BJ (cell line): ENCODE measurements at places on chromosomes 6 and 20. TPM values are rescaled to one million over a fixed set of nuclear protein-coding genes. Genes with fewer than 3 reads are reported as not detected.

CTAGE9 gene
- not detected in 2 replicates for polyA plus RNA-seq

- DNase-seq: no peak
Measured at GRCh38 chr20:48234951-48235350, 449.7 kb upstream of the SULF2 start.

ZNF512B gene
- 4.6 and 6.0 TPM in 2 replicates for polyA plus RNA-seq

- DNase-seq: peak; percentile 51
Measured at GRCh38 chr20:45016089-45016671, 49.9 kb downstream of the STK4 start.

GRCh38 chr6:149060300-149060984 lies 257.1 kb upstream of the TAB2 start:
- no peak for DNase-seq

GRCh38 chr20:49595811-49596561 lies 28.0 kb upstream of the PTGIS start:
- no peak for DNase-seq

GRCh38 chr20:17358854-17359253 lies 132.0 kb downstream of the PCSK2 start:
- DNase-seq: no peak

DNA sequence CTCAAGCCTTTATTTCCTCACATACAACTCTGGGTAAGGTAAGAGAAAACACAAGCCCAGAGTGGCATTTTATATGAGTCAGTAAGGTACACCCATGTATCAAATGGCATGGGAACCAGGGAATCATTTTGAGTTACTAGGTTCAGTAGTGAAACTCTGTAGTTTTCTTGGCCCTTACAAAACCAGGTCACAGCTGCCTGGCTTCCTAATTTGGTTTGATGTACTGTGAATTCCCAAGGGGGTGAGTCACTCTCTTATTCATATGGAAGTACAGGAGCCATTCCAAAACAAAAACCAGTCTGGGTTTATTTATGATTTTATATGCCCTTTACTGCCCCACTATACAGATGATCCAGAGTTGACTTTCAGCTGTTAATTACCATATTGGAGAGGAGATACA lies 70.7 kb downstream of the PDE7B start:
- DNase-seq: peak; percentile 86

- DNase-seq: no peak
Measured at GRCh38 chr6:162821102-162821501, 93.3 kb downstream of the PACRG start.

- no peak for DNase-seq
Measured at GRCh38 chr6:11179088-11179418, 53.4 kb downstream of the NEDD9 start.

DNA sequence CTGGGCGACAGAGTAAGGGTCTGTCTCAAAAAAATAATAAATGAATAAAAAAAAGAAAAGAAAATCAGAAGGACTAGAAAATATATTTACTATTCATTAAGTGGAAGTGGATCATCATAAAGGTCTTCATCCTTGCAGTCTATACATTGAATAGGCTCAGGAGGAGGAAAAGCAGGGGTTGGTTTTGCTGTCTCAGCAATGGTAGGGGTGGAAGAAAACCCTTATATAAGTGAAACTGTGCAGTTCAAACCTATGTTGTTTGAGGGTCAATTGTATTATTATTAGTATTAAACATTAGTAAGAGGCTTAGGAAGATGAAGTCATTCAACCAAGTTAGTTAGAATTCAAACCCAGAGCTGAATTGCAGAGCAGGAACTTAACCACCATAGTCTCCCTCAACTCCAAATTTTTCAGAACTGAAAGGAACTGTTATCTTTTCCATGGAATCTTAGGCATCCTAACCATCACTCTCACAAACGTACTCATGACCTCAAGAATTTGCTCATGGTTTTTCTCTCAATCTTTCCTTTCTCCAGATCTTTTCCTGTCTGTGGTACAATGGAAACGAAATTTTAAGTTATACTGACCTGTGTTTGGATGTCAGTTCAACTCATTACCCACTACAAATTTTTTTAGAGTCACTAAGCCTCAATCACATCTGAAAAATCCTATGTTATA lies 7.7 kb upstream of the SMIM13 start:
- DNase-seq: no peak

TGM2 gene
- polyA plus RNA-seq: 313 and 397 TPM in 2 replicates

DNA sequence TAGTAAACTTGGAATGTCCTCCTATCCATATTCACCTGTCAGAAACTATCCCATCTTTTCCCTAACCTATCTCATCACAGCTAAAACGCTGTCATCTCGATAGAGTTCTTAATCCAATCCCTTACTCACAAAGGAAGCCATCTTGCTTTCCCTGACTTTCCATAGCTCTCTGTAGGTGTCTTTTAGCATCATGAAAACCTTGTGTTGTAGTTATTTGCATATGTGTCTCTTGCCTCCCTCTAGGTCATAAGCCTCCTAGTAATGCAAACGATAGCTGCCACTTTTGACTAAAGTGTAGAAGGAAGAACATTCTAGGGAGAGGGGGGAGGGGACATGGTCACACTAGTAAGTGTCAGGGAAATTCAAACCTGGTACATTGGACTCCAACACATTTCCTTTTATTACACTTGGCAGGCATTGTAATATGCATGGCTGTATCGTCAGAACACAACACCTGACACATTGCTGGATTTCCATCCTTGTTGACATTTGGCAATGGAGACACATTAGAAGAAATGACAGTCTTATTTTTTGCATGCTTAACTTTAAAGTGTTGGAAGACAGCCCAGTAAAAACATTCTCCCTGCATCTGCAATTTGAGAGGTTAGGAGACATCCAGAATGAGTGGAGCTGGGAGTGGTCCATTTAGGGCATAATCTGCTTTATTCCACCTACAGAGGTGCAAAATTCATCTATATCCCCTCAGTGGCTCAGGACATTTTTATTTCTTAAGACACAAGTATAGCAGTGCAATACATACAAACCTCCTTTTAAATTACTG lies 283.4 kb downstream of the HAO1 start:
- no peak for DNase-seq

- no peak for DNase-seq
Measured at GRCh38 chr6:68114463-68115047, 520.5 kb upstream of the ADGRB3 start.

GRCh38 chr6:47161176-47161687 lies 119.1 kb upstream of the ADGRF1 start:
- no peak for DNase-seq

GRCh38 chr6:170266061-170266825 lies 24.6 kb downstream of the DLL1 start:
- DNase-seq: no peak

BPI gene
- polyA plus RNA-seq: 0.69 and 1.1 TPM in 2 replicates

DNA sequence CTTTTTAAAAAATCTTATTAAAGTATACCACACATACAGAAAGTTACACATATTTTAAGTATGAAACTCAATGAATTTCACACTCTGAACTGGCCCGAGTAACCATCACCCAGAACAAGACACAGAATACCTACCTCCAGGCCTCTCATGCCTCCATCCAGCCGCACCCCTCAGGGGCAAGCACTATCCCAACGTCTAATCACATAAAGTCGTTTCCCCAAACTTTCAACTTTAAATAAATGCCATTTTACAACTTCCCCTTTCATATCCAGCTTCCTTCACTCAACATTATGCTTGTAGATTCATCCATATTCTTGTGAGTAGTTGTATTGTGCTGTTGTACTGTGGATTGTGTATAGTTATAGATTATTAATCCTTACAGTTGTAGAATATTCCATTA lies 539.1 kb downstream of the CD83 start:
- DNase-seq: no peak

HUS1B gene
- polyA plus RNA-seq: 0.10 and 0.12 TPM in 2 replicates

DNA sequence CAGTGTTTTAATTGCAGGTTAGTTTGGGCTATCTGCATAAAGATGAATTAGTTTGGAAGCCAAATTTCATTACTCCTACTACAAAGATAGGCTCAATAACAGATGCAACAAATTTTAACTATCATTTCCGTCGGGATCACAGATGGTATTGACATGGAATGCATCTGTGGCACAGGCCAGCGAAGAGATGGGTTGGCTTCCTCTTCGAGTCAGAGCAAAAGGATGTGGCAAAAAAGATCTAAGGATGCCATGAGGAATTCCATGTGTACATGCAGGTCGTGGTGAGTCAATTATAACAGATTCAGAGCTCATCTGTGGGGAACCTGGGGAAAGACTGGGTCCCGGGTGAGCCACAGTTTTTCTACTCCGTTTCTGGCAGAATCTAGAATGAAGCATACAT lies 83.0 kb upstream of the CITED2 start:
- DNase-seq: no peak

DNA sequence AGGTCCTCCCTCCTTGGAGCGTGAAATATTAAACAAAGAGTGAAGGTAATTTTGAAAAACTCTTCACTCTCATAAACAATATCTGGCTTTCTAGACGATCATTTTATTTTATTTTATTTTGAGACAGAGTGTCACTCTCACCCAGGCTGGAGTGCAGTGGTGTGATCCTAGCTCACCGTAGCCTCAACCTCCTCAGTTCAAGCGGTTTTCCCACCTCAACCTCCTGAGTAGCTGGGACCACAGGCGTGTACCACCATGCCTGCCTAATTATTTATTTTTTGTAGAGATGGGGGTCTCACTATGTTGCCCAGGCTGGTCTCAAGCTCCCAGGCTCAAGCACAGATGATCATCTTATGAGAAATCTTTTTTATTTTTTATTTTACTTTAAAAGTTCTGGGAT lies 16.4 kb downstream of the ZNF831 start:
- DNase-seq: no peak

GRCh38 chr6:96089173-96089572 lies 73.4 kb downstream of the FUT9 start:
- no peak for DNase-seq

DNA sequence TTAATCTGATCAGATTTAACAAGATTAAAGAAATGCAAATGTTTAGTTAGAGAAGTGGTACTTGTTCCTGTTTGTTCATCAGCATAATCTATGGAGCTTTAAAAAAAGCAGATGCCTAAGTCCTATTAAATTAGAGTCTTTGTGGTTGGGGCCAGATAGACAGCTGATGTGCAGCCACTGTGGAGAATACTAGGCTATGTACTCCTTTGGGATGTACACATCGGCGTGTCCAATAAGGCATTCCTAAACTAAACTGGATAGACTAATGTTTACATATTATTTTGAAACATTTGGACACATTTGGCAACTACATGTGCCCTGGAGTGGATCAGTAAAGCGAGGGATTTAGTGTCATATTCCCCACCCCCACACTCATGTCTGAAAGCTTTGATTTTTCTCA lies 459.5 kb downstream of the LMBRD1 start:
- no peak for DNase-seq

- no peak for DNase-seq
Measured at GRCh38 chr6:71678091-71678490, 208.3 kb upstream of the RIMS1 start.

FGD2 gene
- not detected in 2 replicates for polyA plus RNA-seq

DNA sequence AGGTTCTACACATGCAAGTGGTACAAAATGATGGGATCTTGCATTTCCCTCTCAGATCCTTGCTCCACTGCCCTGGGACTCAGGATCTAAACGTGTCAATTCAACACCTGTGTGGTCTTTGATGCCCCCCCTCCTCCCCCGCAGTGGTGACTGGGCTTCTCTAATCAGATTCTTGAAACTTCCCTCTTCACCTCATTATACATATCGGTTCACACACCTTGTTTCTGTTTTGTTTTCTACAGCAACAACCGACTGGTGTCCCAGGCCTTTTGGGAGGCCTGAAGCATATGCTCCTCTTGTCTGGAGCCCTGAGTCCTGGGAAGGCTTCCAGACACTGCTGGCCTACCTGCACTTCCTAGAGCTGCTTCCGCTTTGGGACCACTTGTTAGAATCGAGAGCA lies 20.0 kb downstream of the SAMD3 start:
- DNase-seq: no peak

DNA sequence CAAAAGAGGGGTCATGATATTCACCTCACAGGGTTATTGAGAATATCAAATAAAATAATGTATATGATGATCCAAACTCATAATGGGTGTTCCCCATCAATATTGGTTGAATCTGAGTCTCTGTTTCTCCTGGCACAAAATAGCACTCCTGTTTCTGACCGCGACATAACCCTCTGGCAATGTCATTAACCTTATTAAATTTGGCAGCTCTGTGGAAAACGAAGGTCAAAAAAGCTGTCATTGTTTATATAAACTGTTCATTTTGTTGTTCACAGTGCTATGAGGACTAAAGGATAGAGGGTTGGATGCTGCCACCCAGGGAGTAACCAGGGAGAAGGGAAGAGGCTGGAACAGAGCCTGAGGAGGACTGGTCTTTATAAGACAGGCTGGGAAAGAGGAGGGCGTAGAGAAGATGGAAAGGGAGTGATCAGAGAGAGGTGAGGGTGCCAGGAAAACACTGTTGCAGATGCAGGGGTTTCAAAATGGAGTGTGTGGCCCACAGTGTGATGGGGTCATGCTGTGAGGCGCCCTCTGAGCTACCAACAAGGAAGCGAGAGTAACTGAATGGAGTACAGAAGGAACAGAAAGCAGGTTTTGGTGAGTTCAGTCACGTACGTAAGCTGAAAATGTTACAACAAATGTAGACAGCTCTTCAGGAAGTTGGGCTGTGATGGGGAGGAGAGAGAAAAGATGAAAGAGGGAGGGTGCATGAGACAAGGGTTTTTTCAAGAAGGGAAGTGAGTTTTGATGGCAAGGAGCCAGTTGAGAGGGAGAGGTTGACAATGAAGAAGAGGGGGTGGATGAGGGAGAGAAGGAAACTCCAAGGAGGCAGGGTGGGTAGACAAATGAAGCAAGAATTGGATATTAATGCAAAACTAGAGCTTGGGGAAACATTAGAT lies 251.6 kb upstream of the TAB2 start:
- no peak for DNase-seq

GRCh38 chr6:157921685-157922367 lies 59.8 kb upstream of the SYNJ2 start:
- DNase-seq: peak; percentile 80

GRCh38 chr6:16836144-16836981 lies 75.1 kb upstream of the ATXN1 start:
- DNase-seq: peak; percentile 4

GRCh38 chr20:31508517-31509244 lies 5.6 kb upstream of the HM13 start:
- no peak for DNase-seq

GRCh38 chr6:33641602-33642001 lies 20.5 kb downstream of the ITPR3 start:
- DNase-seq: no peak

UTRN gene
- 25.6 and 33.2 TPM in 2 replicates for polyA plus RNA-seq

DNA sequence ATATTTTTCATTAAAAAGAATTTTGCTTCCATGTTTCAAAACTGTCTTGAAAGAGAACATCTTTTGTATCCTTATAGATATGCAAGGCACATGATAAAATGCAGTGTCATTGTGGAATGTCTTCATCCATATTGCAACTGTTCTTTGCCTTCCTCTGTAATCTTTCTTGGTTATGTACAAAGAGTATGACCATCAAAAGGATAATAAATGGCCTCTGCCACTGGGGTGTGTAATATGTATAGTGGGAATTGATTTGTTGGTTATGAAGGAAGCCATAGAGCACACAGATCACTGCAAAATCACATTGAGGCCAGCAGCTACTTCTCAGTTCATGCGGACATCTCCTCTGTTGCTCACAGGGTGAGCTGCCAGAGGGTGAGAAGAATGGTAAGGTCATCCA lies 703.5 kb downstream of the TFAP2A start:
- no peak for DNase-seq

NINL gene
- 4.5 and 6.2 TPM in 2 replicates for polyA plus RNA-seq

CTCFL gene
- polyA plus RNA-seq: not detected in 2 replicates

- no peak for DNase-seq
Measured at GRCh38 chr20:48667481-48667880, 160.3 kb downstream of the PREX1 start.
